ENCODE measurements at places on chromosomes 1 and 21. TPM values are rescaled to one million over a fixed set of nuclear protein-coding genes. Genes with fewer than 3 reads are reported as not detected.

The KDM5B gene
- 22.2 TPM for polyA plus RNA-seq

The TACSTD2 gene
- 0.06 TPM for polyA plus RNA-seq

The TBX15 gene
- polyA plus RNA-seq = not detected

The VWA5B1 gene
- not detected for polyA plus RNA-seq

The CAPN8 gene
- polyA plus RNA-seq = not detected

DNA sequence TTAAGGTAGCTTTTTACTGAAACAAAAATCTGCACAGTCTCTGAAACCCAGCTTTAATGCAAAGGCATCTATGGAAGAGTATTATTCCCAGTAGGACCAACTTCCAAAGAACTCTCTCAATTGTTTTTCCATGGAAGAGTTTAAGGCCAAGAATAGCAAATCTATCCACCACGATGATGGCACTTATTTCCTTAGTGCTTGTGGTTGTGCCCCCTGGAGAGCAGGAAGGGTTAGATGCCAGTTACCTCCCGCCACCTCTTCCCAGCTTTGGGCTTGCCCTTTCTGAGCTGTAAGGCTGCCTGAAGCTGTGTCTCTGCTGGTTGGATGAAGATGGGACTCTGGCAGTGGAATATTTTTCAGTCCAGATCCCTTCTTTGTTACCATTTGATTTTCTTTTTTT, 4.8 kb upstream of the ATP1A1 start:
- peaks cover 13% of the 10 kb centered on the region for H3K27me3 ChIP-seq
- no peak for DNase-seq
- no peak overlapping the region for H3K27ac ChIP-seq
- no peak overlapping the region for H3K4me3 ChIP-seq
- H3K4me1 ChIP-seq = peaks cover 8% of the 10 kb centered on the region

- H3K4me3 ChIP-seq = no peak overlapping the region
- H3K27ac ChIP-seq = no peak overlapping the region
- DNase-seq = no peak
- H3K27me3 ChIP-seq = no peaks in the 10 kb centered on the region
Measured at GRCh38 chr21:39121600-39122355, 61.5 kb downstream of the PSMG1 start.

GRCh38 chr1:35178874-35179380, 14.0 kb downstream of the SFPQ start:
- no peaks in the 10 kb centered on the region for H3K27me3 ChIP-seq
- peaks cover 8% of the 10 kb centered on the region for H3K36me3 ChIP-seq
- no peak overlapping the region for H3K27ac ChIP-seq
- no peaks in the 10 kb centered on the region for H3K4me1 ChIP-seq

DNA sequence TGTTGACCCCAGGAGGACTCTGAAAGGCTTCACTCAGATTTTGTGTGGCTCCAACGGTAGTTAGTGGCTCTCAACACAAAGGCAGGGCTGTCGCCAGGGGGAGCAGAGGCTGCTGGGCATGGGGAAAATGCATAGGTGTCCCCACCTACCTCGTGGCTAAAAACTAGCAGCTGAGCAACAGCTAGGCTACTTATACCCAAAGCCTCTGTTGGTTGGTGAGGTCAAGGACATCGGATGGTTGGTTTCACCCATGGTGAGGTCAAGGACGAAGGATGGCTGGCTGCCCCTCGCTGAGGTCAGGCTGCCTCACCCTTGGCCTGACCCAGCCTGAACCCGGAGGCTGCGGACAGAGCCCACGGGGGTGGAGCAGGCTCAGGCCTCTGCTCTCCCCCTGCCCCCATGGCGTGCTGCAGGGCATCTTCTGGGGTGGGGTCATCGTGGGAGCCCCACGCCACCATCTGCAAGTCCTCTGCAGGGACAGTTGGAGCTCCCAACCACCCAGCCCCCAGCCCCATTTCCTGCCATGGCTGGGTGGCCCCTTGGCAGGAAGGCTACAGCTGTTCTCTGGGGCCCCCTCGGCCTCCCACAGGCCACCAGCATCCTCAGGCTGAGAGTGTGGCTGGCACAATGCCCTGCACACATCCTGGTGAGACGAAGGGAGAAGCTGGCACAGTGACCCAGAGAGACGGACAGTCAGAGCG, 8.5 kb upstream of the GNB1 start:
- no peak overlapping the region for H3K27ac ChIP-seq
- peaks cover 32% of the 10 kb centered on the region for H3K4me1 ChIP-seq
- H3K27me3 ChIP-seq = no peaks in the 10 kb centered on the region
- no peak overlapping the region for H3K4me3 ChIP-seq
- H3K36me3 ChIP-seq = no peaks in the 10 kb centered on the region
